Kasumi-1 (cell line): ENCODE measurements at places on chromosomes 16 and 17.

DNA sequence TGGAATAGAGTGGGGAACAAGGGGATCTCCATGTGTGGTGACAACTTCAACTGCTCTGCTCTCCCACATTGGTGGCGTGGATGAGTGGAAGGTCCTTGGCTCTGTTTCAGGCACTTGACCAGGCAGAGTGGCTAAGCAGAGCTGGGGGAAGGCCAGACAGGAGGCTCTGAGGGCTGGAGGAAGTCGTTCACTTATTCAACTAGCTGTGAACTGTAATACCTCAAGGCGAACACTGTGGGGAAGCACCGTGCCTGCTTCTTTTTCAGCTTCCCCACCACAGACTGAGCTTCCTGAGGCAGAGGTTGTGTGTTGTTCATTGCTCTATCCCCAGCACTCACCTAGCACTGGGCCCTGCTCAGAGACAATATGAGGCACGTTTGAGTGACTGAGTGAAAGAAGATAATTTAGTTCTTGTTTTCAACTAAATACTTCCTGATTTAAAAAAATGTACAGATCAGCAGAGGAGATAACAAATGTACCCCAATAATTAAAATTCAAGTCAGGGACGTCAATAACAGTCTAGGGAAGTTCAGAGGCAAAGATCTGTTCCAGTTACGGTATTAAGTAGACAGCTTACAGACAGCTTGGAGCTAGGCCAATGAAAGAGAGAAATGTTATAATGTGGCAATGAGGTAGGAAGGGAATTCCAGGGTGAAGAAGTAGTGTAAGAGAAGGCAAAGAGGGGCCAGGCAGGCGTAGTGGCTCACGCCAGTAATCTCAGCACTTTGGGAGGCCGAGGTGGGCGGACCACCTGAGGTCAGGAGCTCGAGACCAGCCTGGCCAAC, 34.7 kb downstream of the MYO18A start:
- DNase-seq, result peak; percentile 89

DNA sequence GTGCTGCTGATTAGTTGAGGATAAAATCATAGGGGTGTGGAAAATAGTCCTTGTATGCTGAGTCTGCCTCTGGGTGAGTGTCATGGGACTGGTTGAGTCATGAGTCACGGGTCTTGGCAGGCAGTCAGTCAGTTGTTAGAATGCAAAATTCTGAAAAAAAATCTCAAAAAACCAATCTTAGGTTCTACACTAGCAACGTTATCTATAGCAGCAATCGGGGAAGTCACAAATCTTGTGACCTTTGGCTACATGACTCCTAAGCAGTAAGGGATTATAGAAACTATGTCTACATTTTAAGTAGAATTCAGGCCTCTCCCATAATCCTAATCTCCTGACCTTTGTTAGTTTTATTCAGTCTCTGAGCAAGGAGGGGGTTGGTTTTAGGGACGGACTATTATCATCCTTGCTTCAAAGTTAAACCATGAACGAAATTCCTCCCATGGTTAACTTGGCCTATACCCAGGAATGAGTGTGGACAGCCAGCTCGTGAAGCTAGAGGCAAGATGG, 18.0 kb upstream of the PMFBP1 start:
- no peak for DNase-seq

DNA sequence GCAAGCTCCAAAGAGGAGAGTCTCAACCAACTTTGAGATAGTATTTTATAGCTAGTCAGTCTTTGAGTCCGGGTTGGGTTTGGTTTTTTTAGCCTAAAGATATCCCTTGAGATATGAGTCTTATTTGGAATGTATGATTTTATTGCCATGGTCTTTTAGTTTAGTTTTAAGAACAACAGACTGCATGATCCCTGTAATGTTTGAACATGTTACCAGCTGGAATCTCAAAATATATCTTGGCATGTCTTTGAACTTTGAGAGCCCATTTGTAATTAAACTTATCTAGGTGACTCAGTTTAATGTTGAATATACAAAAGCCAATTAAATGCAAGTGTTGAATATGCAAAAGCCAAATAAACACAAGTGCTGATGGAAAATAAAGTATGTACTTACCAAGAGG, 100.6 kb downstream of the TANGO6 start:
- no peak for DNase-seq

- no peak for DNase-seq
These were observed 8.4 kb upstream of the PRR29 start for GRCh38 chr17:63989622-63990345.

- no peak for DNase-seq
These were observed 211.7 kb upstream of the WSB1 start for GRCh38 chr17:27082023-27082774.

- no peak for DNase-seq
These were observed 106.2 kb downstream of the SNX11 start for GRCh38 chr17:48213797-48214196.

DNA sequence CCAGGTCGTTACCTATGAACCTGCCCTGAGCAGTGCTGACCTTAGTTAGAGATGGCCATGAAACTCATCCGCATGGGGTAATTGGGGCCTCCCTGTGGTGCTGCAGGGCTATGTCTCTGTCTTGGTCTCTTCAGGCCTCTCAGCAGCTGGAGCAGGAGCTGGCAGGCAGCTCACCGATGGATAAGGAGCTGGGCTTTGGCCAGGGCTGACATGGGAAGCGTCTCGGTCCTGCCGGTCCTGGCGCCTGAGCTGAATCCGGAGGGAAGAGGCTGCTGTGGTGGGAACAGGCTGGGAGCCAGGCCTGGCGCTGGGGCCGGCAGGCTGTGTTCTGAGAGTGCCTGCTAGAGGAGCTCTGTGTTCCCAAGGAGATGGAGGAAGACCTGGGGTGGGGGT, 10.1 kb downstream of the IL32 start:
- DNase-seq, result no peak

DNA sequence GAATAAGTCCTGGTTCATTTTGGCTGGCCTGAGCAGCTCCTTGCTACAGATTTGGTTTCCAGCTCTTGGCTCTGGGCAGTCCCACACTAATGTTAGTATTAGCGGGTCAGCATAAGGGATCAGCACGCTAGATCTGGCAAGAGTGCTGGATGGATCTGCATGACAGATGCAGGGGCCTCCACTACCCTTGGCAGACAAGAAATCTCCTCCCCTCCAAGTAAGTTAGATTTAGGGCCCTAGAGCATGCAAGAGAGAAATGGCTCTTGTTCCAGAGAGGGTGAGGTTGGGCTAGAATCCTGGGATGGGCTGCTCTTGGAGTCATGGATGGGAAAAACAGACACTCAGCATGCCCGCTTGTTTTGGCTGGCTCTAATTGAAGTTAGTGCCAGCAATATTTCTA, 414.3 kb downstream of the RBFOX1 start:
- DNase-seq, result no peak

- no peak for DNase-seq
These were observed 28.0 kb downstream of the NXN start for GRCh38 chr17:951325-952132.

GRCh38 chr16:76294396-76295214, 17.4 kb downstream of the CNTNAP4 start:
- DNase-seq, result no peak

DNA sequence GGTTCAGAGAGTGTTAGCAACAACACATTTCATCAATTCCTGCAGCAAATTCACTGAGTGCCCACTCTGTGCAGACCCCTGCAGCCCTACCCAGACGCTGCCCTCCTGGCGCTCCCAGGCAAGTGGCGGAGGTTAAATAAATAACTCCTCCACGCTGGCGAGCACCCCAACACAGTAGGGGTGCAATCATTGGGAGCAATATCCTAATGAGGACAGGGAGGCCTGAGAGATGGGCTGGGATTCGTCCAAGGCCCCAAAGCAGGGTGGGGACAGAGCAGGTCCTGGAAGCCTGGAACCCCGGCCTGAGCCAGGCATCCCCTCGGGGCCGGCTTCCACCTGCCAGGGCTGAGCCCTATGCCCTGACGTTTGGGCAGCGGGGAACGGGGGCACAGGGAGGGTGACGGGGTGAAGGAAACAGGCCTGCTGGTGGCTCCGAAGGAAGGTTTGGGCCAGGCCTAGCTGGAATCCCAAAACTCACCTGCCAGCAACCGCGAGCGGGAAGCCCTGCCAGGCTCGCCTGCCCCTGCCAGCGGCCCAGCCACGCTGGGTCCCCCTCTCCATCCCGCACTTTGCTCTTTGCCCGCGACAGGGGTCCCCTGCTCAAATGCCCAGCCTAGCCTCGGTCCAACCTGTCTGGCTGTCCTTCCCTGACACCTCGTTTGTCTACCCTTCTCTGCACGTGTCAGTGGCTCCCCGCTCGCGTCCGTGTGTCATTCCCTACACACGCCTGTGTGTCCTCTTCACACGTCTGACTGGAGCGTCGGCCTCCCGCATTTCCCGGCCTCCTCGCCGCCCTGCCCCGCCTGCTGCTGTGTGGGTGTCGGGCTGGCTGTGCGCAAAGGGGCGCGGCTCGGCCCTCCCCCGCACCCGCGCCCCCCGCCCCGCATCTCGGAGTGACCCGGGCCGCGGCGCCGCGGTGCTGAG, 721 bp upstream of the BEAN1 start:
- DNase-seq, result no peak

- no peak for DNase-seq
These were observed 44.0 kb upstream of the NOG start for GRCh38 chr17:56549501-56549900.
